ENCODE measurements at places on chromosomes 3 and 15. TPM values are rescaled to one million over a fixed set of nuclear protein-coding genes. Genes with fewer than 3 reads are reported as not detected.

ASB14 gene
- total RNA-seq, result not detected

BLM gene
- 7.8 TPM for total RNA-seq

DNA sequence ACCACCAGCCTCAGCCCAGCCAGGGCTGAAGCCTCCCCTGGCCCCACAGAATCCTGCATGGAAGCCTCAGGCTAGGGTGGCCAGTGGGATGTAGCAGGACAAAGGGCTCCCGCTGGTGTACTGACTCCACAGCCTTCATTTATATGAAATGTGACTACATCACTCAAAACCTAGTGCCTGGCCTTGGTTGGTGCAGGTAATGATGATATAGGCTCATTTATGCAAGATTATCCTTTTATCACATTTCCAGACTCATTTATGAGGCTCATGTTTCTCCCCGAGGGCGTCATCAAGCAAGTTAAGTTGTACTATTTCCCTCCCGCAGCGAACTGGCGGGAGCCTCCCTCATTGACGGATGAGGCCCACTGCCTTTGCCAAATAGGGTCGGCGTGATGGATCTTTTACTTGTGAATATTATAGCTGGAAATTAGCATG is 179.1 kb upstream of the SMAD3 start:
- no peak for DNase-seq

DNA sequence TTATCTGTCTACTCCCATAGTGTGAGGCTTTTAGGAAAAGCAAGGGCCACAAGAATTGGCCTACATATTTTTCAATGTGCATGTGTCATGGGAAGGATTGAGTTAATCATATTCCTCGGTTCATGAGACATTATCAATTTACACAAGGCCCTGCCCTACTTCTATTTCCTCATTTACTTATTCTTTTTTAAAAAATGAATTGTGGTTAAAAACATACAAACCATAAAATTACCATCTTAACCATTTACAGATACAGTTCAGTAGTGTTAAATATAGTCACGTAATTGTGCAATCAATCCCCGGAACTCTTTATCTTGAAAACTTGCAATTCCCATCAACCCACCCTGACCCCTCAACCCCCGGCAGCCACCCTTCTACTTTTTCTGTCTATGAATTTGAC is 284.0 kb upstream of the GADL1 start:
- DNase-seq, result no peak

DNA sequence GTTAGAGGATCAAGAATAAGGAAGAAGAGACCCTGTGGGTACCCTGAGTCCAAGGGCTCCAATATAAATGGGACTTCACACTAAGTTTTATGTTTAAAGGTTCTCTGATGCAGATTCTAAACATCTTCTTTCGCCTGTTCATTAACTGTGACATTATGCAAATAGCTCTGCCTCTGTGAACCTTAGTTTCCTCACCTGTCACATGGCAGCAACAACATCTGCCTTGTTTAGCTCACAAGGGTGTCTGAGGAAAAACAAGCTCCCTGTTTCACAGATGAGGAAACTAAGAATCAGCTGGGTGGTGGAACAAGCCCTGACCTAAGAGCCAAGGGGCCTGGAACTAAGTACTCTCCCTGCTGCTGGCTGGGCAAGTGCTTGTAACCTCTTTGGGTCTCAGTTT is 40.8 kb downstream of the GOLGA6L1 start:
- DNase-seq, result no peak

DNA sequence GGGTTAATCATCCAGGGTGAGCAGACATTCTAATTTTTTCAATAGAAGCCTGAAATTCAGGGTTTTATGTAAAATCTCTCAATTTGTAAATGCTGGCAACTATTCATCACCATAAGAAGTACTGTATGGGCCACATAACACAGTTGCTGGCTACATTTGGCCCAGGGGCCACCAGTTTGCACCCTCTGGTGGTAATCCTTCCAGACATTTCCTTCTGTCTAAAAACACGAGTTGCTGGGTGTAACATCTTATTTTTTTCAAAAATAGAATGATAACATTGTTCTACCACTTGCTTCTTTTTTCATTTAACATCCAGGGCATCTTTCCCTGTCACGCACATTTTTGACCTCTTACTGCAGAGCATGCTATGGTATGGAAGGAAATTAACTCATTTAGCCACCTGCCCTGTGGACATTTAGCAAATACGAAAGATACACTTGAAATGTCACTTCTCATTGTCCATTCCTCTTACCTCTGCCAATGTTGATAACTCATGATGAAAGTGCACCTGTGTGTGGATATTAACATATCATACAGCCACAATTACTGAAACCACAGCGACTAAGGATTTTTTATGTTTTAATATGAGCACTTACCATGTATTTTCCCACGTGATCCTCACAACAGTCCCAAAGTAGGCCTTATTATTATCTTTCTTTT is 117.5 kb upstream of the ARHGEF3 start:
- no peak for DNase-seq

DNA sequence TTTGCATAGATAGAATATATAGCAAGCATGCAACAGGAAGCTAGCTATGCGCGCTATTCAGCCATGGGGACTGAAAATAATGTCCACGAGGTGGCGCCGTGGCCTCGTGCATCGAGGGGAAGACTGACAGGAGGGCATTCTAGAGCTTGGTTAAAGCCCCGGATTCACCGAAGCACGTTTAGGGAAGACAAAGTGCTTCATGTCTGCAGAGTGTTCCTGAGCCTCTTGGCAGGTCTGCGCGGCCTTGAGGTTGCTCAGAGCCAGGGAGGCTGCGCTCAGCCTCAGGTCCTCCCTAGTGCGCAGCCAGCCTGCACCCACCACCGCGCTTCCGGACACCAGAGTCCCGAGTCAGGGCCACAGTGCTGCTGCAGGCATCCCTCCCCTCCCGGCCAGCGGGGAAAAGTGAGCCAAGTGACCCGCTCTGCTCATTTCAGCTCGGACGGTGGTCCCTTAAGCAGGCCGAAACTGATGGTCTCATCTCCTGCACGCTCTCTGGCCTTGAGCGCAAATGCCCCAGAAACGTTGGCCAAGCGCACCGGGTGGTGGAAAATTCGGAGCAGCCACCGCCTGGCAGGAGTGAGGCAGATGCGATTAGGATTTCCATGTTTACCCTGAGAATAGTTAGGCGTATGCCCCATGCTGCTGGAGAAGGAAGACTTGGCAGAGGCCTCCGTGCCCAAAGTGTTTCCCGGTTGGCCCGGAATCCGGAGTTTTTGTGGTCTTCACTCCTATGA is 24.8 kb downstream of the GABRA5 start:
- no peak for DNase-seq

GRCh38 chr15:35218215-35218614 is 133.1 kb upstream of the NANOGP8 start:
- DNase-seq, result no peak

DNA sequence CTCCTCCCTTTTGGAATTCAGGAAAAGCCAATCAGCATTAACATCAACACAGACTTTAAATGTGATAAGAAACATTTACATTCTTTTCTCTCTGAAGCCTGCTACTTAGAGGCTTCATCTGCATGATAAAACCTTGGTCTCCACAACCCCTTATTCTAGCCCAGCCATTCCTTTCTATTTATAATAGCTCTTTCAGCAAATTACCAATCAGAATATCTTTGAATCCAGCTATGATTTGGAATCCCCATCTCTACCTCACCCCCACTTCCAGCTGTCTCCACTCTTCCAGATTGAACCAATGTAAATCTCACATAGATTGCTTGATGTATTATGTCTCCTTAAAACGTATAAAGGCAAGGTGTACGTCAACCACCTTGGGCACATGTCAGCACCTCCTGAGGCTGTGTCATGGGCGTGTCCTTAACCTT is 139.7 kb downstream of the TUSC7 start:
- no peak for DNase-seq

GRCh38 chr3:155138677-155139076 is 58.6 kb downstream of the MME start:
- no peak for DNase-seq

DNA sequence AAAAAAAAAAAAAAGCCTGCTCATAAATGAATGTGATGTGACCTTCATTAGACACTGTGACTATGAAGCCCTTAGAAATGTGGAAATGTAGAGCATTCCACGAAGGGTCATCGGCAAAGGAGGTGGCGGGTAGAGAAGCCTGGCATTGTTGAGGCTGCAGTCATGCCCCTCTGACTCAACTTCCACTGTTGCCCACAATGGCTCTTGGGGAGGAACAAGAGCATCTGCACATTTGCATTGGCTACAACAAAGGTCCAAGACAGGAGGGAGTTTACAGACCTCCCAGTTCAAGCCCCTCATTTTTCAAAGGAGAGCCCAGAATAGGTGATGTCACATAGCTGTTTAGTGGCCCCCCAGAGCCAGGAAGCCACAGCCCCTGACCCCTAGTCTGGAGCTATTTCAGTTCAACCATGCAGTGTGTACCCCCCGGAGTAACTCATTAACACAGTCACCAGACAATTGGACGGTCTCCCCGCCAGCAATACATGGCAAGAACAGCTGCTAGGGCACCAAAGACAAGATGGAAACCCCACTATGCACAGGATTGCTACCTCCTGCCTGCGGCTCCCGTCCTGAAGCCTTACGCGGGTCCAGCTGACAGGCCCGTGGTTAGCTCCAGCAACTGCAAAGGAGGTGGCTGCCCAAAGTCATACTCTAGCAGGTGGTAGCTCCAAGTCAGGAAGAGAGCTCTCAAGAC is 56.2 kb downstream of the SH3BP5 start:
- DNase-seq, result no peak

DNA sequence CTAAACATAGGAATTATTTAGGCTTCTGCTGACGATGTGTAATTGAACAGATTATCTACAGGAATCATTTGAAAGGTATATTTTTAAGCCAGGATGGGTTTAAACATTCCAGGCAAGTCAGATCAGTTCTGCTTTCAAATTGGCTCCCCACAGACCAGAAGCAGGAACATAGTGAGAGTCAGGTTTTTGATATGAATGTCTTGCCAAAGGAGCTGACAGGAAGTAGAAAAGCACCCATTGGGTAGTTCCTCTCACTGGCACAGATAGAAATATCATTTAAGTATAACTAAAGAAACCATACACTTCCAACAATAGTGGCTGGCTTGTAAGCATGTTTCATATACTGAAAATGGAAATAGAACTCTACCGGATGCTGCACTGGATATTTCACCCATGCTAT is 95.2 kb downstream of the CLDN1 start:
- no peak for DNase-seq
